ENCODE measurements at places on chromosomes 16 and 17.

- no peak for DNase-seq
Measured at GRCh38 chr17:48633266-48633677, 7.1 kb upstream of the HOXB9 start.

DNA sequence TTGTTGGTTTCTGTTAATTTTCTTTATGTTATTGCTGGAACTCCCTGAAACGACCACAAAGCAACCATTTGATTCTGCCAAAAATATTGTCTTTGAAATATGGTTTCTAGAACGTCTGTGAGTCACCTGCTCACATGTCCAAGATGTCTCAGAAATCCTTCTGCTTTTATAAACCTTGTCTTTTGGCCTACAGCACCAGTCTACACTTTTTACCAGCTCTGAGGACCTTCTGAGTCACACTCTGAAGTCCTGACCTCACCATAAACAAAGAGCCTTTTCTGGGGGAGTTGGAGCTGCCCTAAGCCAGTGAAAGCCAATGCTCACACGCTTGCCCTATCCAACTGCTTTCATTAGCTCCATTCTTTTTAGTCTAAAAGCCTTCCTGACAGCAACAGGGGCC is 55.5 kb downstream of the GRIN2A start:
- no peak for DNase-seq

- no peak for DNase-seq
Measured at GRCh38 chr17:30969989-30970830, 629 bp upstream of the RNF135 start.

DNA sequence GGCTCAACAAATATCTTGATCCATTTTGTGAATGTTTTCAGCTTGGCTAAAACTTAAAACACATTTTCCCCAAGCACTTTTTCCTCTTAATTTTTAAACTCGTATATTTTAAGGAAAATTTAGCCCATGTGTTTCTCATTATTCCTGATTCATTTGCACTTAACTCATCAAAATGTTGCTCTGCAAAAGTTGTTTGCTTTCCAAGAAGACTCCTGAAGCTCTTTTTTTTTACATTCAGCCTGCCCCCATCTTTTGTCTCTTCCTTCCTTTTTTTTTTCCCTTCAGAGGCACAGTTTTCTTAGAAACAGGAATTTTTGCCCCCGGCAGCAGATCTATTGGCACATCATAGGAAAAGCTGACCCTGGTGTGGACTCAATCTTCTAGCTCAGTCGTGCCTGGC is 155.0 kb upstream of the SALL1 start:
- DNase-seq: no peak

DNA sequence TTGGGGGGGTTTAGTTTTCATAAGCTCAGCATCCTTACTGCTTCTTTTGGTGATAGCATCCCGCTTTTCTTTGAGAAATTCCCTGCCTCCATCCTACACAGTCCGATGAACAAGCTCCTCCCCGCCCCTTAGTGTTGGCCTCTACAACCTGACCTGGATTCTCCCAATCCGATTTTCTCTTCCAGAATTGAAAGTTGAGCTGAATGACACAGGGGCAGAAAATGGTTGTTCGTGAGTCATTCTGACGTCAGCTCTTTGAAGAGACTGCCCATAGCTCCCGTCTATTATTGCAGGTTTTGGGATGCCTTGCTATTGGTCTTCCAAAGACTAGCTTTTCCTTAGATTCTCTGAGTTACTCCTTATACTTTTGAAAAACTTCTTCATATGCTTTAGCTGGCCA is 279.7 kb downstream of the SLC39A11 start:
- DNase-seq: no peak

GRCh38 chr17:70420861-70421445 is 251.6 kb downstream of the KCNJ2 start:
- DNase-seq: no peak
